ENCODE measurements at places on chromosomes 11 and 22. TPM values are rescaled to one million over a fixed set of nuclear protein-coding genes. Genes with fewer than 3 reads are reported as not detected.

GLYAT gene
- total RNA-seq, result 57.8 TPM

ANO1 gene
- 15.1 TPM for total RNA-seq

CCDC87 gene
- total RNA-seq, result 1.0 TPM

ENTHD1 gene
- not detected for total RNA-seq

GSTT2 gene
- total RNA-seq, result 2.4 TPM

NXPE1 gene
- 0.25 TPM for total RNA-seq

SYT9 gene
- total RNA-seq, result 1.5 TPM

- DNase-seq, result no peak
- H3K27ac ChIP-seq, result no peak overlapping the region
- no peak overlapping the region for H3K4me3 ChIP-seq
- no peaks in the 10 kb centered on the region for H3K36me3 ChIP-seq
- no peaks in the 10 kb centered on the region for H3K4me1 ChIP-seq
Measured at GRCh38 chr22:43652845-43653244, 159.3 kb downstream of the EFCAB6 start.

GRCh38 chr11:110755941-110756340, 43.7 kb upstream of the ARHGAP20 start:
- H3K4me1 ChIP-seq, result no peaks in the 10 kb centered on the region
- no peak overlapping the region for H3K4me3 ChIP-seq
- DNase-seq, result no peak
- no peak overlapping the region for H3K27ac ChIP-seq
- H3K27me3 ChIP-seq, result no peaks in the 10 kb centered on the region

DNA sequence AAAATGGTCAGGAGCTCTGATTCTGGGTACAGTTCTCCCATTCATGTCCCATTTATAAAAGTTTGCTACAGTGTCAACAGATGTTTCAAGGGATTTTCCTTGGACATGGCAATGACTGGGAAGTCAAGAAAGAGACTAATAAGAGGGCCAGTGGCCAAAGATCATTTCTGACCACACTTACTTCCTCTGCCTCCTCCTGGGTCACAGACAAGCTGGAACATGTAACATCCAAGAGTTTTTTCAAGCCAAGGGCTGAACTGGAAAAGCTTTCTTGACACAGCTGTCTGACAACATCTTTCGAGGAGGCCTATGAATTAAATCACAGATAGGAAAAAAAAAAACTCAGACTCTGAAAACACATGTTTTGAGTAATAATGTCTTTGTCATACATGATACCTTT, 8.7 kb downstream of the COMMD9 start:
- H3K27ac ChIP-seq, result no peak overlapping the region
- peaks cover 3% of the 10 kb centered on the region for H3K4me1 ChIP-seq
- H3K4me3 ChIP-seq, result no peak overlapping the region
- H3K36me3 ChIP-seq, result peaks cover 15% of the 10 kb centered on the region

DNA sequence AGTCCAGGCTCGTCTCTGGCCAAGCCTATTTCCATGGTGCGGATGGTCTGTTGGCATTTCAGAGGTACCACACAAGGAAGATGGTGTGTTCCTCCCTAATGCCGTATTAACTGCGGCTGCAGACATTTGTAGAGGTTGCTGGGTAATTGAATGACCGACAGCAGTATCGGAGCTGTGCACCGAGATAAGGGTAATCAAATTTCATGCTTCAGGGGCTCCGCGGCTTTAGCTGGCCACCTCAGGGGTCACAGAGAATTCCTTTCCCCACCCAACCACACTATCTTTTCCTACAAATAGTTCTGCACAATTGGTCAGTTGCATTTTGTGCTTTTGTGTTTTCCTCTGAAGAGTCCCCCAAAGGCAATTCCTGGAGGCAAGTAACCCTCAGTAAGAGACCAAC, 297.4 kb downstream of the OPCML start:
- no peak overlapping the region for H3K4me3 ChIP-seq
- H3K27me3 ChIP-seq, result no peaks in the 10 kb centered on the region
- H3K36me3 ChIP-seq, result no peaks in the 10 kb centered on the region
- peaks cover 2% of the 10 kb centered on the region for H3K4me1 ChIP-seq
- DNase-seq, result no peak

- no peak overlapping the region for H3K4me3 ChIP-seq
- no peaks in the 10 kb centered on the region for H3K36me3 ChIP-seq
Measured at GRCh38 chr11:1078191-1078601, 3.5 kb downstream of the MUC2 start.

- no peaks in the 10 kb centered on the region for H3K36me3 ChIP-seq
- peak; percentile 27 for DNase-seq
- peaks cover 4% of the 10 kb centered on the region for H3K4me1 ChIP-seq
- no peaks in the 10 kb centered on the region for H3K27me3 ChIP-seq
- H3K27ac ChIP-seq, result peak overlapping the region; percentile 24
- no peak overlapping the region for H3K4me3 ChIP-seq
Measured at GRCh38 chr11:78365381-78365792, 52.2 kb downstream of the GAB2 start.

DNA sequence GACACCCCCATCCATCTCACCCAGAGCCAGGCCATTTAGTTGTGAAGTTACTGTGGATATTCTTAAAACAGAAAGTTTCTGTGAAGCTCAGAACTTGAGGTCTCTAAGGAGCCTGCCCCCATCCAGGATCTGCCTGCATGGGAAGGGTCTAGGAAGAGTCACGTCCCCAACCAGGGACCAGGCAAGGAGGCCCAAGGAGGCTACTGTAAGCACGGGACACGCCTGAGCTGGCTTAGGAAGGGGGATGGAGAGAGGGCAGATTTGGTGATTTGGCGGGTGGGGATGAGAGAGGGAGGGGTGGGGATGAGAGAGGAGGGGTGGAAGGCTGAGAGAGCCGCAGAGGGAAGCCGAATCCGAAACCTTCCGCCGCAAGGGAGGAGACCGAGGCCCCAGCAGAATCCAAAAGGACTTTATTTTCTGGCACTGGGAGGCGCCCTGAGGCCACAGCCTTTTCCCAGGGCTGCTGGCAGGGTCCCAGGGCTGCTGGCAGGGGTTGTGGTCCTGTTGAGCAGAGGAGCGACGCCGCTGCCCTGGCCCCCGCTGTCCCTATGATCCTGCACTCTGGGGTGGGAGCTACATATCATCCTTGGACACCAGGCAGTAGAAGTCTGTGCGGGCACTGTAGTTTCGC, 9.4 kb downstream of the SIGIRR start:
- no peaks in the 10 kb centered on the region for H3K36me3 ChIP-seq
- H3K27ac ChIP-seq, result no peak overlapping the region
- peak overlapping the region; percentile 61 for H3K4me3 ChIP-seq
- DNase-seq, result peak; percentile 78

DNA sequence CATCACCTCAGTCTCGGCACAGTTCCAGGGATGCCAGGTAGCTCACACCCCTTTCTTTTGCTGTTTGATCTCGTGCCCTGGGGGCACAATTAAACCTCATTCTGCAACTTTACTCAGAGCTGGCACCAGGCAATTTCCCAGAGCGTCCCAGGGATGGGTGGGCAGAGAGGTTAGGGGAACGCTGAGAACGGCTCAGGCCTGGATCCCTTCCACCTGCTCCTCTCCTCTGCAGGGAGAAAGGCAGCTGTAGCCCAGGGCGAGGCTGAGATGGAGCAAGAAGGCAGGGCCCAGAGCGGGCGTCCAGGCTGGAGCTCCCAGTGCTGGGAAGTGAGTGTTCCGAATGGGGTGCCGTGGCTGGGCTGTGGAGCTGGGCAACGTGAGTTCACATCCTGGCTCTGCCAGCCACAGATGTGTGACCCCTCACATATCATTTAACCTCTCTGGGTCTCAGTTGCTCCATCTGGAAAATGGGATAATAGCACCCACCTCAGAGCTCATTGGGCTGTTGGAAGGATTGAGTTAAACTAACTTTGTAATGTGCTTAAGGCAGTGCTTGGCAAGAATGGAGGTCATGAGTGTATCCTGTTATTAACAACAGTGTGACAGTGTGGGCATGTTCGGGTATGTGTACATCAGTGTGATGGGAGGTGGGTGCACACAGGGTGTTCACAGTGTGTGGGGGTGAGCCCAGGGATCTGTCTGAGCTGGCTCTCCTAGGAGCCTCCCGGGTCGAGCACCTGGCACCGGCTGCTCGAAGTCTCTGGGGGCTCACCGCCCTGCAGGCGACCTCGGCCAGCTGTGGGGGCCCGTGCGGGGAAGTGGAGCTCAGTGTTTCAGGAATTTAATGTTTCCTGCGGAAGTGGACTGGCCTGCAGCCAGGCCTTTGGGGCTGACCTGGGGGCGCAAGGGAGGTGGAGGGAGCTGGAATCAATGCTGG, 15.5 kb downstream of the OTUB1 start:
- no peaks in the 10 kb centered on the region for H3K36me3 ChIP-seq
- peak overlapping the region; percentile 11 for H3K4me3 ChIP-seq
- H3K27me3 ChIP-seq, result no peaks in the 10 kb centered on the region
- no peak overlapping the region for H3K27ac ChIP-seq

GRCh38 chr11:91630916-91631673, 593.5 kb upstream of the FAT3 start:
- no peaks in the 10 kb centered on the region for H3K27me3 ChIP-seq
- no peak for DNase-seq
- H3K36me3 ChIP-seq, result no peaks in the 10 kb centered on the region
- no peak overlapping the region for H3K27ac ChIP-seq
- no peaks in the 10 kb centered on the region for H3K4me1 ChIP-seq

- no peak overlapping the region for H3K27ac ChIP-seq
- no peaks in the 10 kb centered on the region for H3K36me3 ChIP-seq
- no peaks in the 10 kb centered on the region for H3K27me3 ChIP-seq
- DNase-seq, result no peak
Measured at GRCh38 chr11:33158596-33159275, 2.5 kb downstream of the CSTF3 start.

GRCh38 chr22:36350751-36351594, 36.8 kb downstream of the MYH9 start:
- peaks cover 14% of the 10 kb centered on the region for H3K36me3 ChIP-seq
- H3K4me1 ChIP-seq, result peaks cover 6% of the 10 kb centered on the region
- H3K4me3 ChIP-seq, result no peak overlapping the region
- peak; percentile 58 for DNase-seq

DNA sequence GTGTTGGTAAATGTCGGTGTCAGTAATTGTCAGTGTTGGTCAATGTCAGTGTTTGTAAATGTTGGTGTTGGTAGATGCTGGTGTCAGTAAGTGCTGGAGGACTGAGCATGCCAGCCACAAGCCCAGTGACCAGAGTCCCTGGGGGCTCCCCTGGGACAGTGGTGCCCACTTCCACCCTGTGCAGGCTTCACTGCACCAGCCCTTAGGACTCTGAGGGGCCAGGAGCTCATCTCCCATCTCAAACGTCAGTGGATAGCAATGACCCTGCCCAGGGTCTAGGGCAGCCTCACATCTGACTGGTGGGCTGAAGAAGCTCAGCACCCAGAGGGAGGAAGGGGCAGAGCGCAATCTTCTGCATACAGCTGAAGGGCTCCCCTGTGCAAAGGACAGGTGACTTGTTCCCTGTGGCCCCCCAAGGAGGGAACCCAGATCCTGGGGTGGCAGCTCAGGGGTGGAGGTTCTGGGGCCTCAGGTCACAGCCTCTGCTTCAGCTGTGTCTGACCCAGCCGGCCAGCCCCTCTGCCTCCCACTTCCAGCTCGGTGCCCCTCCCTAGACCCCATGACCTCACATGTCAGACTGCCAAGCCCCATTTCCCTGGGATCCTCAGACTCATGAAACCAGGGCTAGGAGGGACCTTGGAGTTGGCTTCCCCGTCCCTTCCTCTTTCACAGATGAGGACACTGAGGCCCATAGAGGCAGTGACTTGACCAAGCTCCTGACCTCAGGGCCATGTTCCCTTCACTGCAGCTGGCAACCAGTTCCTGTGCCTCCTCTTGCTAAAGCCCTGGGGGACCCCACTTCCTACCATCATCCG, 138.4 kb downstream of the CRYBB2 start:
- no peak overlapping the region for H3K27ac ChIP-seq
- no peaks in the 10 kb centered on the region for H3K36me3 ChIP-seq
- no peaks in the 10 kb centered on the region for H3K27me3 ChIP-seq

DNA sequence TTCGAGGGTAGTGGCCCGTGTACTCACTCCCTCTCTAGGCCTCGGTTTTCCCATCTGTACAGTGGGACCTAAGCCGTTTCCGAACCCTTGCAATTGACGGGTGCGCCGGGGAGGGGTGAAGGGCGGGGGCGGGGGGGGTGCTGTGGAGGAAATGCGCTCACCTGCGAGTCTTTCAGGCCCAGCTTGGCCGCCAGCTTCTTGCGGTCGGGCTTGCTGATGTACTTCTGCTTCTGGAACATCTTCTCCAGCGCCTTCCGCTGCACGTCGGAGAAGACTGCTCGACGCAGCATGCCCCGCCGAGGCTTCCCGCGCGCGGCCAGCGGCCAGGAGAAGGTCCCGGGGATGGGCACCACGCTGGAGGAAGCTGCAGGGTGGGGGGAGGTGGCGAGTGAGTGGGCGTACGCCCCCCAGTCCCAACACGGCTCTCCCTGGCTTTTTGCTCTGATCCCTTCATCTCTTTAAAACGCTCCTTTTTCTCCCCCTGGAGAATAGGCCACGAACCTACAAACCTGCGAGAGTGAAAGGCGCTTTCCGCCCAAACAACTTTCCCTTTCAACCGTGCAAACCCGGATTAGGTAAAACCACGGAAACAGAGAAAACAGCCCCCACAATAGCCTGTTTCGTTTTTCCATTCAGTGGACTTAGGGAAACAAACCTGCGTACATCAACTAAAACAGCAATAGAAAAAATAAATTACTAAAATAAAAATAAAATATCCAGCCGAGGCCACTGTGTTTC, 3.2 kb downstream of the DBX1 start:
- no peaks in the 10 kb centered on the region for H3K36me3 ChIP-seq
- H3K4me1 ChIP-seq, result no peaks in the 10 kb centered on the region
- H3K27me3 ChIP-seq, result peaks cover 68% of the 10 kb centered on the region
- no peak overlapping the region for H3K4me3 ChIP-seq
- H3K27ac ChIP-seq, result no peak overlapping the region

- no peak for DNase-seq
- H3K36me3 ChIP-seq, result no peaks in the 10 kb centered on the region
- no peak overlapping the region for H3K4me3 ChIP-seq
- H3K4me1 ChIP-seq, result peaks cover 3% of the 10 kb centered on the region
Measured at GRCh38 chr11:12222055-12222792, 111.8 kb downstream of the MICAL2 start.

DNA sequence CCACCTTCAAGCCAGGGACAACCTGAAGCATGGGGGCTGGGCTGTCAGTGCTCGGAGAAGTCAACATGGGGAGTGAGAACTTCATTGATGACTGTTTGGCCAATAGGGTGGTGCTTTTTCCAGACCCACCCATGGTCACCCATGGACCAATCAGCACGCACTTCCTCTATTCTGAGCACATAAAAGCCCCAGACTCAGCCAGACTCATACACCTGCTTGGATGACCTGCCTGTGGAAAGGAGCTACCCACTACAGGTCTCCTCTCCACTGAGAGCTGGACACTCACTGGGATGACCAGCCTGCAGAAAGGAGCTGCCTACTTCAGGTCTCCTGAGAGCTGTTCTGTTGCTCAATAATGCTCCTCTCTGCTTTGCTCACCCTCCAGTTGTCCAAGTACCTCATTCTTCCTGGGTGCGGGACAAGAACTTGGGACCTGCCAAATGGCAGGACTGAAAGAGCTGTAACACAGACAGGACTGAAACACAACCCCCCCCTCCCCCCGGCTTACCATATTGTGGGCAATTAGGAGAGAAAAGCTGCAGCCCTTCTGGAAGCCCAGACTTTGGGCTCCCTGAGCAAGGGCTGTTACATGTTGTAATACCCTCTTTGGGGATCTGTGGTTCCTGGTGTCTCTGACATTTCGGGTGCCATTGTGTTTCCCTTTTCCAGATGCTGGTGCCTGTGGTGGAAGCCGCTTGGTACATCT, 44.4 kb upstream of the WNT11 start:
- no peak overlapping the region for H3K4me3 ChIP-seq
- no peaks in the 10 kb centered on the region for H3K4me1 ChIP-seq
- H3K36me3 ChIP-seq, result no peaks in the 10 kb centered on the region
- peak; percentile 27 for DNase-seq
- no peaks in the 10 kb centered on the region for H3K27me3 ChIP-seq

Measured in kidney (tissue), 22 donors.